ENCODE measurements at places on chromosomes 2 and 18. TPM values are rescaled to one million over a fixed set of nuclear protein-coding genes. Genes with fewer than 3 reads are reported as not detected.

CNDP1 gene
- total RNA-seq = not detected

FOXI3 gene
- total RNA-seq = not detected

ANKRD29 gene
- total RNA-seq = 8.9 TPM

ZC3H6 gene
- total RNA-seq = 0.92 TPM

MYO5B gene
- 12.4 TPM for total RNA-seq

ANKRD44 gene
- total RNA-seq = 1.9 TPM

ZNF516 gene
- total RNA-seq = 7.4 TPM

DAPL1 gene
- not detected for total RNA-seq

BOD1L2 gene
- not detected for total RNA-seq

UGT1A10 gene
- total RNA-seq = not detected

CCDC138 gene
- total RNA-seq = 8.8 TPM

IL36G gene
- not detected for total RNA-seq

EHD3 gene
- 4.6 TPM for total RNA-seq

SETBP1 gene
- 2.7 TPM for total RNA-seq

HOXD3 gene
- total RNA-seq = 0.70 TPM

CREG2 gene
- not detected for total RNA-seq

LOXHD1 gene
- not detected for total RNA-seq

DLGAP1 gene
- total RNA-seq = not detected

TUBA4B gene
- total RNA-seq = not detected

ALLC gene
- not detected for total RNA-seq

Data from H4 (cell line).